ENCODE measurements at places on chromosomes 16 and 17.
A peak's percentile ranks its signal among the peaks of the same experiment; 100 is the strongest.

GRCh38 chr16:56814537-56815432, 50.2 kb upstream of the SLC12A3 start:
- no peak for DNase-seq

DNA sequence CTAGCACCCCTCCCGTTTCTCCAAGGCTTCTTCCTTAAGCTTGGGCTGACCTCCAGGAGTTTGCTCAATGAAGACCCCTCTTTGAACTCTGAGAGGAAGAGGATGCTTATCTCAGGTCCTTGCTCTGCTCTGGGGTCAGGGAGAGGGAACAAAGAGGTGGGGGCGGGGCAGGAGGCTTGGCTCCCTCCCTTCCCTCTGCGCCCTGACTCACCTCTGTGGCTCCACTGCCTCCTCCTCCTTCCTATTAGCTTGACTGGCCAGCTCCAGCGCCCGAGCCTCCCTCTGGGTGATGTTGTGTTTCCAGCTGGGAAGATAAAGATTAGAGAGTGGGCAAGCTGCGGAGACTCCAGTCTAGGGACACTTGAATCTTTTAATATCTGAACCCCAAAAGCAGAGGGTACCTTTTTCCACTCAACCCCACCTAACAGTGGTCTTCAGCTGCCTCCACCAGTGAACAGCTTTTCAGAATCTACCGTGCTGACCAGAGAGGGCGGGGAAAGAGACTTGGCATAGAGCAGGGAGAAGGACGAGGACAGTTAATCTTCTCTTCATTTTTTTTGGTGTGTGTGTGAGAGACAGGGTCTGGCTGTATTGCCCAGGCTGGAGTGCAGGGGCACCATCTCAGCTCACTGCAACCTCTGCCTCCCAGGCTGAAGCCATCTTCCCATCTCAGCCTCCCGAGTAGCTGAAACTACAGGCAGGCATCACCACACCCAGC, 6.7 kb downstream of the GIP start:
- no peak for DNase-seq

DNA sequence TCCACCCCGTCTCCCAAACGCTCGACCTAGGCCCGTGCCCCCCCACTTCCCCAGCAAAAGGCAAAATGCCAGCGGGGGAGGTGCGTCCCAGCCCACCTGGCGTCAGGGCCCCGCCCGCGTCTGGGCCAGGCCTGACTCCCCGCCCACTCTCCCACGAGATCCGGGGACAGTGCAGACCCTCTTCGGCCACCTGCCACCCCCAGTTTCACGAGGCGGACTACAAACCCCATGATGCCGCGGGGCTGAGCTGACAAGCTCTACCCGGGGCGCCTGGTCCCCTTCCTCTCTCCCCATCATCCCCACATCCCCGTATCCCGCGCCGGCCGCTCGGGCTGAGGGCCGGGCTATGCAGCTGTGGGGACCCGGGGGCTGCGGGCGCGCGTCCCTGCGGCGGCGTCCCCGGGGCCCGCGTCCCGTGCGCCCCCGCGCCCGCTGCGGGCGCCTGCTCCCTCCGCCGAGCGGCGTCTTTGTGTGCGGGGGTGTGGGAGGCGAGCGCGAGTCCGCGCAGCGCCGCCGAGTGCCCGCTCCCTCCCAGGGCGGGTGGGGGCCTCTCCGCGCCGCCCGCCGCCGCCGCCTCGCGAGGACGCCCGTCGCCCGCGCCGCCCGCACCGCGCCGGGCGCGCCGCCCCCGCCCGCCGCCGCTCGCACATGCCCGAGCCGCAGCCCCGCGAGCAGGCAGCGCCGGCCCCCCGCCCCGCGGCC, at the start of gene ANKRD13B:
TSS of gene ANKRD13B (plus strand) at position 283 of the 702 bp plus-strand sequence. CDS start 490 bp downstream, outside the sequence.
- no peak for DNase-seq

DNA sequence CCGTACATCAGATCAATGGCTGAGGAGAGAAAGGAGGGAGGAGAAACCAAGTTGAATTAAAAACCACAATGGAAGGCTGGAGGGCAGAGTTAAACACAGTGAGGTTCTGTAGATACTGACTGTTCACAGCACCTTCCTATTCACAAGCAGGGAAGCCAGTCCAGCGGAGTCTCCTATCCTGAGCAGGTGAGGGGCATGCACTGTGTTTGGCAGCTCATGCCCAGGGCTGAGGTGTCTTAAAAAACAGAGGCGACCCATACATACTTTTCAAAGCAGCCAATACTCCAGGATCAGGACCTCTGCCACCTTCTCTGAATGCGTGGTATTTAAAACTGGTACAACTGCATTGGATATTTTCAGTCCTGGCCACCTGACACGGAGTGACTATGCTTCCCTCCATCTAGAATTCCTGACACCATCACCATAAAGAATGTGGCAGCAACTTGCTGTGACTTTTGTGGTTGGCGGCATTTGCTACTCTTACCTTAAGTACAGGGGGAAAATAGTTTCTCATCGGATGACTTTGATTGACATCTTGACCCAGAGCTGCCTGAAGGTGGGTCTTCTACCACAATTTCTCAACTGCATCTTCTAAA, 21.5 kb downstream of the USP22 start:
- no peak for DNase-seq

GRCh38 chr16:78288888-78289287, 189.4 kb downstream of the WWOX start:
- DNase-seq, result no peak

DNA sequence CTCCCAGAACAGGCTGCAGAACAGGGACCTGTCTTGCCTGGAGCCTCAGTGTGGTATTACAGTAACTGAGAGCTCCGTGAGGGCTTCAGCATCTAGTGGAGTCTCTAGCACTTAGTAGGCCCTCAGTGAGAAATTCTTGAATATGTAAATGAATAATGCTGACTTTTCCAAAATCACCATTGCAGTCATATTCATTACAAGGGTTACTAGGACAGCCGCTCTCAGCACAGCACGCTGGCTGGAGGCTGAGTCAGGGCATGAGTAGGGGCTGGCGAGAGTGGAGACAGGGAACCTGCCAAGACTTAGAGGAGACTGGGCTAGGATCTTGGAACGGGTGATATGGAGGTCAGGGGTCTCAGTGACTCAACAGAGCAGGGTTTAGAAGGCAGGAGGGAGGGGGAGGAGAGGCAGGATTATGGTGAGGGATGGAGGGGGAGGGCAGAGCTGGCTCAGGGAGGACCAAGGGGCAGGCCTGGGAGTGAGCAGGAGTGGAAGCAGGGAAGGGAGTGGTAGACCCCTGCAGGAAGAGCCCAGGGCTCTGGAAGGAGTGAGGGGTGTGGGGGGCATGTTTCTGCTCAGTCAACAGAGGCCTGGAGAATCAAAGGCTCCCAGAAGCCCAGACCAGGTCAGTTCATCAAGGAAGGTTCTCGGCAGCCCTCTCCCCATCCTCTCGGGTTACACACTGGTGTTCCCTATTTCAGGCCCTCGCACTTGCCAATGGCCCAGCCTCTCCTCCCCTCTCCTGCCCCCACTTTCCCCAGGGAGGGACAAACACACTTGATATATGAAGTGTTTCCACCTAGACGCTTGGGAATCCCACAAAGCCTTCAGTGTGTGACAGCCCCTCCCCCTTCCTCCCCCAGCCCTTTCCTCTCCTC, 42.3 kb downstream of the FZD2 start:
- no peak for DNase-seq

- no peak for DNase-seq
These were observed 18.5 kb downstream of the CCDC42 start for GRCh38 chr17:8725881-8726876.

GRCh38 chr17:65799454-65799853, 238.0 kb upstream of the AXIN2 start:
- DNase-seq, result no peak

- DNase-seq, result peak; percentile 28
These were observed 28.9 kb downstream of the CPSF4L start for GRCh38 chr17:73232587-73233373.

DNA sequence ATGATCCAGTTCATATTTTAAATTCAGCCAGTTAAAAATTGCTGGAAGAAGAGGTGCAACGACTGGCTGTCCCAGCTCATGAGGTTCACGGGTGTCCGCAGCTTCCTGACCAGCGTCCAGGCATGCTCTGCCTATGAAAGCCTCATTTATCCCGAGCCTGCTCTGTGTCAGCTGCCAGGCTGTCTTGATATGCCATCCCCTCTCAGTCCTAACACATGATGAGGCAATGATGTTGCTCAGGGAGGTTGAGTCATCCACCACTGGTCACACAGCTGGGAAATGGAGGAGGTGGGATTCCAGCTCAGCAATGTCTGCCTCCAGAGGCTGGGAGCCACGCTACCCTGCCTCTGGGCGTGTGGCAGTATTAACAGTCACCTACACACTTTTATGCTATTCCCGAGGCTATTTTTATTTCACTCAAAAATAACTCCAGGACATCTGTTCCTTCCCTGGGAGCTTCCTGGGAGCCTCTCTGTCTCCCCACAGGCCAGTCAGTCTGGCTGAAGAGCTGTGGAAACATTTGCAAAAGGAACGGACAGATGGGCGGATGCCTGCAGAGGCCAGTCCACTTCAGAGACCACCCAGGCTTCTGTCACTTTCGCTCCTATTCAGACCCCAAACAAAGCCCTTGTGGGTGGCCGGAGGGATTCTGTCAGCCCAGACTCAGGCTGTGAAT, 22.5 kb downstream of the RAB11FIP4 start:
- DNase-seq, result peak; percentile 61

- no peak for DNase-seq
These were observed 110.3 kb downstream of the SNX29 start for GRCh38 chr16:12086822-12087221.

- no peak for DNase-seq
These were observed at the start of gene B3GNT9 for GRCh38 chr16:67150833-67151396. Gene B3GNT9, minus strand, starts transcription at chr16:67150998. Its CDS starts 513 bp downstream, at chr16:67150485.

GRCh38 chr17:33049781-33050414, 58.3 kb downstream of the SPACA3 start:
- DNase-seq, result peak; percentile 46

- DNase-seq, result no peak
These were observed 176.3 kb downstream of the HS3ST4 start for GRCh38 chr16:25868106-25868505.

DNA sequence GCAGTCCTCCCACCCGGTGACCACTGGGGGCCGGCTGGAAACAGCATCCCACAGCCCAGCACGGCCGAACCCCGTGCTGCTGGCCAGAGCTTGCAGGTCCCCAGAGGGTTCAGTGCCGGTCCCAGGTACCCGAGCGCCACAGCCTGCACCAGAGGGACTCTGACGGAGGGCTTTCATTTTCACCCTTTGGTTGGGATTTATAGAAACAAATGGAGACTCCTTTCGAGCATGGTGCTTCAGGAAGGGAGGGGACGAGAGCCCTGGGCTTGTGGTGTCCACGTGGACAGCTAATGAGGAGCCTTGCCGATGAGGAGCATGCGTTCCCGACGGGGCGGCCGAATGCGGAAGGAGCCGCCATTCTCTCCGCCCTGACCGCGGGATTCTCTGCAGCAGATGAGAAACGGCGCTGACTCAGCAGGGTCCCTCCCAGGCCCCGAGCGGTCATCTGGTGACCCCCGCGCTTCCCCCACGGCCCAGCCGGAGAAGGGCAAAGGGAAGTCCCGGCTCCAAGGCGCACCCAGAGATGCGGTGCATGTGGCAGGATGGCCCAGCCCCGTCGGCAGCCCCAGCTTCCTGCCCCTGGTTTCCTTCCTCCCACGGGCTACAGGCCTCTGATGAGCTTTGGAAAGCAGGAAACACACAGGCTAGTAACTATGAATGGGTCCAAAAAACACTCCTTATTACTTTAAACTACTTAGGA, 9.8 kb downstream of the SLC38A10 start:
- DNase-seq, result peak; percentile 93

- DNase-seq, result no peak
These were observed 32.7 kb downstream of the ITGB3 start for GRCh38 chr17:47286198-47286914.

- no peak for DNase-seq
These were observed 407 bp downstream of the HS3ST6 start for GRCh38 chr16:1917665-1918350.

DNA sequence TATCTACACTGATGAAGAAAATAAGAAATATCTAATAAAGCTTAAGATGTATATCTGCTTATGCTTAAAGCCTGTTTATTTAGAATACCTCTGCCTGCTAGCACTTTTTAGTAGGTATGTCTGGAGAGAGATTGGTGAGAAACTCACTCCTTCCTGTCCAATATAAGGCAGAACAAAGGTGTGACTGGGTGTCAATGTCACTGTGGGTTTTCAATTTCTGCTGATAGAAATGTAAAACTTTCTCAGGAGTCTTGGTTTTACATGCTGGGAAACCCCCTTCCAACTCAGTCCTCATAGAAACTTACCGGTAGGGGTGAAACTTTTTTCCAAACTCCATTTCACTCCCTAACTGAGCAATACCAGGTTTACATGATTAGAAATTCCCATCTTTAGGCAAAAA, 17.8 kb upstream of the MPHOSPH6 start:
- no peak for DNase-seq

- no peak for DNase-seq
These were observed 86.6 kb downstream of the PRKCB start for GRCh38 chr16:23922406-23922805.

GRCh38 chr17:17570140-17570797, 21.2 kb downstream of the PEMT start:
- no peak for DNase-seq

DNA sequence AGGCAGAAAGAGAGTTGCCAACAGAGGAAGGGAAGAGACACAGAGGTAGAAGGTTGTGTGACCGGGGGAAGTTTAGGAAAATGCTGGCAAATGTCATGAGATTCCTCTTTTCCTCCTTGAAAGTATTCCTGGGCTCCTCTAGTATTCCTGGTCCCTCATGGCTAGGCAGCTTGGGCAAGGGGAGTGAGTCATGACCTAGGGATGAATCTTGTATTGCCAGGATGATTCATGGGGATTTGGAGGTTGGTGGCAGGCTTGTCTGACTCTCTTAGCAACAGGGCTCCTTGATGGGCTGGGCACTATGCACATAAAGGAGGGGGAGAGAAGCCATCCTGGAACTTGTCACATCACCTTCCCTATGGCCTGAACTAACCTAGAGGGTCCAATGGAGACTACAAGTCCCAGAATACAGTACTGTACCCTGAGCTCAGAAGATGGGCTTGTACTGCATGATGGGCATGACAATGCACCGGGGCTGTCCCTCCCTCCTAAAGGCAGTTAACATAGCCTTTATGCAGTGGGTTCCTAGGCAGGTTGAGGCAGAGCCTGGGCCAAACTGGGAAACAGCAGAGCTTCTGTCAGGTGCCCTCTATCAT, 2.1 kb upstream of the SEZ6 start:
- no peak for DNase-seq

GRCh38 chr16:16073891-16074881, 124.8 kb downstream of the ABCC1 start:
- peak; percentile 51 for DNase-seq

DNA sequence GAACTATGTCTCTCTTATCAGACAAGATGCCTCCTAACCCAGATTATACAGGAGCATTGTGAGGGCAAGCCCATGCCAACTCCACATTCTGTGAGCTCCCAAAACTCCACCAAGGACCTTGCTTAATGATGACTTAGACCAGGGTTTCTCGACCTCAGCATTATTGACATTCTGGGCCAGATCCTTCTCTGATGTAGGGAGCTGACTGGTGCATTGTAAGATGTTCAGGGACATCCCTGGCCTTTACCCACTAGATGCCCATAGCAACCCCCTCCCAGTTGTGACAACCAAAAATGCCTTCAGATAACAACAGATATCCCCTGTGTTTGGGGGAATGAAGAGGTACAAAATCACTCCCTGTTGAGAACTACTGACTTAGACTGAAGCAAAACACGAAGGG, 43.6 kb downstream of the HOXB1 start:
- no peak for DNase-seq

Data from inflammatory macrophage (primary cell).